ENCODE measurements at places on chromosomes 2 and 18.

- no peak for DNase-seq
Measured at GRCh38 chr2:85476624-85477023, 58.1 kb downstream of the SH2D6 start.

GRCh38 chr2:149747456-149747855, 159.9 kb upstream of the MMADHC start:
- no peak for DNase-seq

DNA sequence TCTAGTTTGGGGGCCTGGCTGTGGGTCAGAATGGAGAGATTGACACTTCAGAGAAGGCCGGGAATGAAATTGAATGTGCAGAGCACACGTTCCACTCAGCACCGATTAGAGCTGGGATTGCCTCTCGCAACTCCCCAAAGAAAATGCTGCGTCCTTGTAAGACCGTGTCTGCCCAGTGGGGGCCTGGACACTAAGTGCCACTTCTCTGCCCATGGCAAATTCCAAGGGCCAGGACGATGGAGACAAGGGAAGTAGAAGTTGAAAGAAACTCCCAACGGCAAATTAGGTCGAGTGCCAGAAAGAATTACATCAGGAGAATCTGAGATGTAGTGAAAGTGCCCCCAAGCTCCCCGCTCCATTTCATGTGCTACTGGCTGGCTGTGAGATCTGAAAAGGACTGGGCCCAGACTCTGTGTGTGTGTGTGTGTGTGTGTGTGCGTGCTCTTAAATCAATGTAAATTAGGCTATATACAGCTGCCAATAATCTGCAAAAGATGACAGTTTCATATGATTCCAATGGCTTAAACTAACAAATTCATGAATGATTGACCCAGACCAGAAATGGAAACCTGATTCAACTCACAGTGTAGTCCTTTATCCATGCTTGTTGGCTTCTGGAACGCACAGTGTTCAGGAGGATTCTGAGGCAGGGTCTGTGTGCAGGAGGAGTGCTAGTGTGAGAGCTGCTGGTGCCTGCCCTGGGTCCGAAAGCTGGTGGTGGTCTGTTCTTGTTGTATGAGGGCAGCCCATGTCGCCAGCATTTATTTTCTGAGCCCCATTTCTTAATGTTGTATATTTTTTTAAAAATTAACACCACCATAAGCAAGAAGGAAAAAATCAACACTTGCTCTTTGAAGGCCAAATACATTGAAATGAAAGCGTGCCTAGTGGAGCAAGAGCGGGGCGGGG, 234.3 kb downstream of the AGAP1 start:
- DNase-seq: no peak

DNA sequence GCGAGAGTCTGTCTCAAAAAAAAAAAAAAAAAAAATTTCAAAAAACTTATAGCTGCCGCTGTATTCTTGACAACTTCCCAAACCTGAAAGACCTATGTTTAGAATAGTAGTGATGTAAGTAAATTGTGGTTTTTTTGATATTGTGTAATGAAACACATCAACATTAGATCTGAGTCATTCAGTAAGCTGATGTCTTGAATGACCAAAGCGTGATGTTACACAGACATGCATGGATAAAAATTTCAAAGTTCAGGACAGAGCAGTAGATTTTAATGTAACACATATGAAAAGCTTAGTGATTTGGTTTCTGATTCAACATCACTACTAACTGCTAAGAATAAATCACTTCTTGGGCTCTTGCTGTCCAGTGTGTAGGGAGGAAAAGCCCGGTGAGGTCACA, 69.3 kb upstream of the MEX3C start:
- DNase-seq: no peak

DNA sequence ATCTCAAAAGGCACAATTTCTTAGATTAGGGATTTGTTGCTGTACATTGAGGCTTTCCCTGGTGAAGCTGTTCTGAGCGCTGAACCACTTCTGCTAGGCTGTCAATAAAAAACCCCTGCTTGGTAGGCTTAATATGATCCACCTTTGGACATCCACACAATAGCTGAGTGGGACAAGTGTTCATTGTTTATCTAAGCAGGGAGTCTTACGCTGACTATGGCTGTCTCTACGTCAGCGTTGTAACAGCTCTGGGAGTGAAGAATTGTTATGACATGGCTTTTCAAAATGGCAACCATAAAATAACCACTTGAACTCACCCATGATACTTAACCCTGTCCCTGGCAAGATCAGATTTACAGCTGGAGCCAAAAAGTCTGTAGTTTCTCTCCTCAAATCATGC, 111.5 kb upstream of the SULT1C3 start:
- no peak for DNase-seq

GRCh38 chr18:12803069-12803936, 80.7 kb downstream of the PTPN2 start:
- no peak for DNase-seq

DNA sequence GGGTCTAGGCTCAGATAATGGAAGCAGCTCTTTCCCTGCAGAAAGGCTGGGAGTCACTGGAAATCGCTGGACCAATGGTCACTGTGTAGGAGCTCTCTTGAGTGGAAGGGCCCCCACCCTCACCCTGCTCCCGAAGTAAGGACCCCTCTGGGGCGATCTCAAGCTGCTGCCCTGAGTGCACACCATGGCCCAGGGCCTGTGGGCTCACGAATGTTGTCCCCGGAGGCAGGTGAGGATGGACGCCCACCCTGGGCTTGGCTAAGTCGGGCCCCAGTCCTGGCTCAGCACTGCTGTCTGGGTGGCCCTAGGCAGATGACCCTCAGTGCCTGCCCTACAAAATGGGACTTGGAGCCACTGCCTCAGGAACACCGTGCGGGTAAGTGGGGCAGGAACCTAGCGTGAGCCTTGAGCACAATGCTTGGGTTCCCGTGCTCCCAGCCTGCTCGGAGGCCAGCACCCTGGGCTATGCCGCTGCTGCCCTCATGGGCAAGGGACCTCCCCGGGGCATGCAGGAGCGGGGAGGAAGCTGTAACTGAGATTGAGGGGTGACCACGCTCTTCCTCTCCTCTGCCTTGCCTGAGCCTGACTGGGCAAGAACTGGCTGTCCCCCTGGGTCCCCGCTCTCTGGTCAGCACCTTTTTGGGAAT, 3.7 kb downstream of the D2HGDH start:
- DNase-seq: no peak

- no peak for DNase-seq
Measured at GRCh38 chr2:208437755-208438154, 31.2 kb downstream of the PTH2R start.

DNA sequence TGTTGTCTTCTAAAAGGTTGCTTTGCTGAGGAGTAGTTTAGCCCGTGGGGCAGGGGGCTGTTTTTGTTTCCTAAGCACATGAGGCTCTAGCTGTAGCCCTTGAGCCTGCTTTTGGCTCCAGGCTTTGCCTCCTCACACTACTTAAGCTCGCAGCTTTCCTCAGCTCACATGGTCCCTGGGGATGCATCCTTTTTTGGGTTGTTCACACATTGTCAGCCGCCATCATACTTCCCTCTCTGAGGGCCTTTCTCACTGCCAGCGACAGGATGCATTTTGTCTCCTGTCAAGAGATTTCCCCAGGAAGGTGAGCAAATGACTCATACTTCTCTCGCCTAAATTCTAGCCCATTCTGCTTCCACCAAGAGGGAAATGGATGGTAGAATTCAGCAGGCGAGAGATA, 279.5 kb upstream of the PKDCC start:
- no peak for DNase-seq

DNA sequence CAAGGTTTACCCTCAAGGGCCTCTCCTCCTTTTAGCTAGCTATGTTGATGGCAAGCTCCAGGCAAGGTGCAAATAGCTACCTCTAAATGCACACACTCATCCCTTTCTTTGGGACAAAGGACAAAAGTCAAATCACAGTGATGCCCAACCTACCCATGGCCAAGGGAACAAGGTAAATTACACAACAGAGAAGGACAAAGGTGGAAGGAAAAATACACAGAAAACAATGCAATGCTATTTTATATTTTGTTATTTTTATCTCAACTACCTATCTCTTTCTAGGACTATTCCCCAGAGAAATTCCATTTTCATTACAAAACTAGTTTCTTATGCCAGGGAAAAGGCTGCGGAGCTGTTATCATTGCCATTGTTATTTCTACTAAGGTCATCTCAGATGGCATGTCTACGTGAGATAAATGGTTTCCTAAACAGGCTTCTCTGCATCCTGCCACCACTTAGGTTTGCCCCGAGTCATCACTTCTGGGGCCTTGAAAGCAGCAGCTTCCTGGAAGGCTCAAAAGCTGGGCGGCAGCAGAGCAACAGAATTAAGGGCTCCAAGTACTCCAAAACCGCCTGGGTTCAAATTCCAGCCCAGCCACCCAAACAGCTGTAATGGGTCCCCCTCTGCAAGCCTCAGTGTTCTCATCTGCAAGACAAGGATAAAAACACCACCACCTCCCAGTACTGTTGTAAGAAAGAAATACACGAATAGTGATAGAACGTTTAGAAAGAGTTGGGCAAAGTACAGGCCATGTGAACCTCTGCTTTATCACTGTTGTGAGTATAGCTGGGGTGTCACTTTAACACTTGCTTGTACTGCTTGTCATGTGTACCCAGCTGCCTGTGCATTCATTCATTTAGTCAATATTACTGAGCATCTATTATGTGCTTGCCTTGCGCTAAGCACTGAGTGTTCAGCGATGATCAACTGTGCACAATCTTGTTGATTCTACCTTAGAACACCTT, 20.9 kb downstream of the BCL2 start:
- no peak for DNase-seq

- no peak for DNase-seq
Measured at GRCh38 chr2:30287857-30288513, 56.7 kb downstream of the LBH start.

DNA sequence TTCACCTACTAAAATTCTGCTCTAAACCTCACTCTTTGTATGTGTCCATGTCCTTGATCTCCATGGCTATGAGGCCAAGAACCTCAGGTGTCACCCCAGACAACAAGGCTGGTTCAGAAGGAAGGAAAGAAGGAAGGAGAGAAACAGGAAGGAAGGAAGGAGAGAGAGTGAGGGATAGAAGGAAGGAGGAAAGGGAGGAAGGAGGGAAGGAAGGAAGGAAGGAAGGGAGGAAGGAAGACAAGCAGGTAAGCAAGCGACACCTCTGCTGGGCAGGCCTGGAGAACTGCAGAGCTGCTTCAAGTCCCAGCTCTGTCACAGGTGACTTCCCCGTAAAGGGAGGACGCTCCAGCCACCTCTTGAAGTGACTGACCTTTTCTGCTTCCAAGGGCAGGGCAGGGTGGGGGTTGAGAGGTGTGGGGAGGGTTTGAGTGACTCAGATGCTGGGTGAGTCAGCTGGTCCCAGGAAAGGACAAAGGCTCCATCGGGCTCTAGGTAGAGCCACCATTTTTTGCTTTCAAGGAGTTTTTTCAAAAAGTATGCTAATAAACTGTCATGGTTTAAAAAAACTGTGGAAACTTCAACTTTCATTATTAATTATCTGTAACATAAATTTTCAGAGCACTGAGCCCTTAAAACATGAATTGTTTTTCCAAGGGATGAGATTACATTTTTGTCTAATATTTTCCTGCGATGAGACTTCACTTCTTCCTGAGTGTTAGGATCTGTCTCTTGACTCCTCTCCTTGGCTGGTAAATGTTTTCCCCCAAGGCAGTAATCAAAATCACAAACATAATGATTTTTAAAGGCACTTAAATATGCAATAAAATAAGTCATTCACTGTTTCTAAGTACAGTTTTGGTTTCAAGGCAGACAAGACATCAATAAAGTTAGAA, 90.1 kb upstream of the L3MBTL4 start:
- no peak for DNase-seq

- DNase-seq: no peak
Measured at GRCh38 chr2:136448986-136449780, 316.2 kb upstream of the THSD7B start.

GRCh38 chr2:17270894-17271293, 247.3 kb downstream of the RAD51AP2 start:
- DNase-seq: no peak

DNA sequence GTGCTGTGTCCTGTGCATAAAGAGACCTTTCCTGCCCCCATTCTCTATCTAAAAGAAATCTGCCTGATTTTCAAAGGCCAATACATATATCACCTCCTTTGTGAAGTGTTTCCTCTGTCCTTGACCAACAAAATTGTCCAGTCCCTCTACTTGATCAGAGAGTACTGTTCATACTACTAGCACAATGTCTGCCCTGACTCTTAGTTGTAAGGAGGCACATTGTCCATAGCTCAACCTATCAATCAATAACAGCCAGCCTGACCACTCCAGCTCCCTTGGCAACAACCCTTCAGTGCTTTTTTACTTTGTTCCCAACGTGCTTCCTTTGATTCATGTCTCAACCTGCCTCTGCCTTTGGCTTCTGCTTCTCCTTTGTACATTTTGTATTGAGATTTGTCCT, 398.9 kb downstream of the TRIB2 start:
- peak; percentile 4 for DNase-seq

- no peak for DNase-seq
Measured at GRCh38 chr2:188078534-188078933, 213.1 kb upstream of the GULP1 start.

DNA sequence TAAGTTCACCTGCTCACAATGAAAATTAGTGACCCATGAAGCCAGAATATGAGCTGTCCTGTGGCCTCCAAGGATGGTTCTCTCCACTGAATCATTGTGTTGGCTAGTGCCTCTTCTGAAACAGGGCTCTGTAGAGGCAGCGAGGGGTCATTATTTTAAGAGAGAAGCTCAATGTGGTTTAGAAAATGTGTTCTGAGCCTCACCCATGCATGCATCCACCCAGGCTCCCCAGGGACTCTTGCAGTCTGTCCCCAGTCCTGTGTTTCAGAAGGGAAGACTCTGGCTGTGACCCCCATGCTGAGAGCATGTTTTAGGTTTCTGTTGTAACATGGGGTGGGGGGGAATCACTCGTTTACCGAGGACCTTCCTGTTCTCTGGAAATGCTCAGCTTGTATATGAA, 135.2 kb downstream of the RNF144A start:
- no peak for DNase-seq

DNA sequence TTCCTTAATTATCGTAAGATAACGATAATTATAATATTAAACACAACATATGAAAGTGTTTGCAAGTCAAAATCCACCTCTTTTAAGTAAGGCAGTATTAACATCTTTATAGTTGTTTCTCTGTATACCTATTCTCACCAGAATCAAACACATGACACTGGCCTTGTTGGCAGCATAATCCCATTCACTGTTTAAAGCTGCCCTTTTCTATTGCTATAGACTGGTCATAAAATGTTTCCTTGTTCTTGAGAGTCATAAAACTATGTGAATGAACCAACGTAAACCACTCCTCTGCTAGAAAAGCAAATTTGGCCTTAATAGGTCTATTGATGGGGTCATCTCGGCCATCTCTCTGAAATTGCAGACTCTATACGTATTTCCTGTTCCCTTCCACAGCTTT, 293.1 kb downstream of the SLC8A1 start:
- DNase-seq: no peak

GRCh38 chr18:13624563-13625237, 101.7 kb downstream of the FAM210A start:
- DNase-seq: no peak

DNA sequence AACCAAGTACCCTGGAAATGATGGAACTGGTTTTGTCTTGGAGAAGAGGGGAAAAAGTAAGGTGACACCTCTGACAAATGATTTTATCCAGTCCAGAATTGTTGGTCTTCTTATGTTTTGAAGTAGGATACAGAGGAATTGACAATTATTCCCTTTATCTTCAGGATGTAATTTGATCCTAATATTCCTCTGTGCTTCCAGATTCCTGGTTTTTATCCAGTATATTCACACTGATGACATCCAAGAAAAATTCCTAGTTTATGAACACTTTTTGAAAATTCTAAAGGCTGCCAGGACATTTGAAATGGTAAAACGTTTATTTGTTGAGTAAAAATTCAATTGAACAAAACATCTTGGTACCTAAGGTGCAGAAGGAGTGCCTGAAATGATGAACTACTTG, 22.2 kb upstream of the ETAA1 start:
- no peak for DNase-seq

All from kidney (tissue), 22 donors.